Activated naive CD4-positive, alpha-beta T cell (primary cell): ENCODE measurements at places on chromosomes 2 and 18.

DNA sequence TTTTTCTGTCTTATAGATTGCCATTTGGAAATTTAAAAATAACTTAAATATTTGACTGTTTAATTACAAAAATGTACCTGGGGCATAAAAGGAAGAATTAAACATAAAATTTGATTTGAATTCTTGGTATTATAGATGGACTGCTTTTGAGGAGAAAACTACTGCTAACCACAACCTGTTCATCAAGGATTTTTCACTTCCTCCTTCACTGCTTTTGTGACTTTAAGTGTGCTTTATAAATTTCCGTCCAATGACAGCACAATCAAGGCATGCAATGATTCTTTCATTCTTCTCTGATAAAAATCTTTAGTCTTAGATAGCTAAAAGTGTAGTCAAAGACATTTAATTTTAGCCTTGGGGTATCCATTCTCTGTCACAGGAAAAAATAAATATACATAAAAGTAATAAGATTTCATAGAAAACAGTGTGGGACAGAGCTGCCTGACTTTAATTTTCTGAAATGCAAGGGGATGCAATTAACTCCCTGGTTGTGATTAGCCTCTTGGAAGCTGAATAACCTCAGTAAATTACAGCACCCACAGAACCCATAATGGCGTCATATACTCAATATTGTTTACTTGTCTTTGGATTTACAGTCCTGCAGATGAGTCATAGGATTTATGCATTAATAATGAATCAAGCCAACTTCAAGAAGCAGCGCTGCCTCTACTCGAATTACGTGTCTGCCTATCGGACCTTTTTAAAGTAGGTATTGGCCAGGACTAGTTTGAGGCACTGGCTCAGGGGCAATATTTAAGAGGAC is 587.9 kb downstream of the NRXN1 start:
- no peak for DNase-seq

DNA sequence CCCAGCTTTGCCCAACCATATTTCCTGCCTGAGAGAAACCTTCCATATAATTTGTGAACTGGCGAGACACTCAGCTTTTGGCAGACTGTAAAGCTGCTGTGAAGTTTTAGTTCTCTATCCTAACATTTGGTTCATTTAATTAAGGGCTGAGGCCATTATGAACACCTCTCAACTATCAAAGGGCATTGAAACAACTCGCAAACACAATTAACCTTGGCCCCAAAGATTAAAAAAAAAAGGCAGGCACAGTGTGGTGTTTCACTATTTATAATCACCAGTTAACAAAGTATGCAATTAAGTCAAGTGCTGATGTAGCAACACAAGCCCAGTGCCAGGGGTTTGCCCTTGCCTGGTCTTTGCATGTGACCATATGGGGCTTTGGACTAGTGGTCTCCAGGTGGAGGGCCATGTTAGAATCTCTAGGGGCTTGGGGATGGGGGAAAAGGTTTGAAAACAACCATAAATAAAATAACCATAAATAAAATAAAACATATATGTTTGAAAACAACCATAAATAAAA is 297.6 kb upstream of the SKOR2 start:
- no peak for DNase-seq

- no peak for DNase-seq
Measured at GRCh38 chr18:75134611-75134975, 74.3 kb downstream of the PTGR3 start.

DNA sequence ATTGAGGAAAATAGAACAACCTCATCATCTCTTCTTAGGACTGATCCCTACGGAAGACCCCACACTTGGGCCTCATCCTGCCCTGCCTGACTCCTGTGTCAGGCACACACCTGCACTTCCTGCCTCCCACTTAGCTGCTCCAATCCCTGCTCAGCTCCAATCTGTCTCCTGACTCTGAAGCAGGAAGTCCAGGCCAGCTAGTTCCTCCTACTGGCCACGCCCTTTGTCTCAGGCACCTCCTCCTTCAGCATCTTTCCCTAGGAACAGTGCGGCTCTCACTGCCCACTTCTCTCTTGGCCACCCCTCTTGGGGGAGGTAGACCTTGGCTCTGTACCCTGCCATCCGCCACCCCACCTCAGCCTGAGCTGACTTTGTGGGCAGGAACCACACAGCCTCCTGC is 135.8 kb downstream of the CELF4 start:
- no peak for DNase-seq

DNA sequence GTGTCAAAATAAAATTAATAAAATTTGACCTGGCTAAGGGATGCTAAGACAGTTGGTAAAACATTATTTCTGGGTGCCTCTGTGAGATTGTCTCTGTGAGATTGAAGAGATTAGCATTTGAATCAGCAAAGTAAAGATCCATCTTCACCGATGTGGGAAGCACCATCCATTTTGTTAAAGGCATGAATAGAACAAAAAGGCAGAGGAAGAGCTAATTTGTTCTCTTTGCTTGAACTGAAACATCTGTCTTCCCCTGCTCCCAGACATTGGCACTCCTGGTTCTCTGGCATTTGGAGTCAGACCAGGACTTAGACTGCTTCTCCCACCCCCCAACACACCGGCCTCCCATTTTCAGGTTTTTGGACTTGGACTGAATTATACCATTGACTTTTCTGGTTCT is 603.8 kb upstream of the LINC00305 start:
- no peak for DNase-seq

DNA sequence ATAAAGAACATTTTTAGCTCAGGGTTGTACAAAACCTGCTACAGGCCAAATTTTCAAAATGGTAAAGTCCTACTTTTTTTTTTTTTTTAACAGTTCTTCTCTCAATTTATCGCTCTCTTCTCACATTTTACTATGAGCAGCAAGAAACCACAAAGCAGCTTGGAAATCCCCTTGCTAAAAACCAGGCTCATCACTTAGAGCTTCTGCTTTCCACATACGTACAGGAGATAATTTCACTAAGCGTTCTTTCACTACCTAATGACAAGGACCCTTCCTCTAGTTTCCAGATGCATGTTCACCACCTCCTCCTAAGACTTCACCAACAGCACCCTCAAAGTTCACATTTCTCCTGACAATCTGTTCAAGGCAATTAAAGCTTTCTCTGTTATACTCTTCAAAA is 294.9 kb upstream of the CYRIA start:
- no peak for DNase-seq

DNA sequence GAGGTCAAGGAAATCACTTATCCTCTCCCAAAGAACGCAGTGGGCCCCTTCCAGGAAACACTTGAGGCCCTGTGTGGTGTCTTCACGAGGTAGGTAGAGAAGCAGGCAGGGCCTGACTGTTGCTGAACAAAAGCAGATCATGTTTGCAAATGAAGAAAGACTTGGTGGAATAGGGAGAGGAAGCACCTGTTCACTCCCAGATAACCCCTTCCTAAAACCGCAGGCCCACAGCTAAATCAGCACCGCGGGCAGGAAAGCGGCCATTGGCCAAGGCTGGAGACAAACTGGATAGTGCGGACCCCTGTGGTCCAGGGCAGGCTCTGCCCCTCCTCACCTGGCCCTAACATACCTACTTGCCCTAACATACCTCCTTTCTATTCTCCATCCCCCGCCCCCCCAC is 64.9 kb upstream of the KLHL29 start:
- DNase-seq, result no peak

- DNase-seq, result no peak
Measured at GRCh38 chr18:20996418-20996817, 115.2 kb downstream of the ROCK1 start.

GRCh38 chr2:78908973-78909372 is 116.5 kb upstream of the REG3G start:
- no peak for DNase-seq

DNA sequence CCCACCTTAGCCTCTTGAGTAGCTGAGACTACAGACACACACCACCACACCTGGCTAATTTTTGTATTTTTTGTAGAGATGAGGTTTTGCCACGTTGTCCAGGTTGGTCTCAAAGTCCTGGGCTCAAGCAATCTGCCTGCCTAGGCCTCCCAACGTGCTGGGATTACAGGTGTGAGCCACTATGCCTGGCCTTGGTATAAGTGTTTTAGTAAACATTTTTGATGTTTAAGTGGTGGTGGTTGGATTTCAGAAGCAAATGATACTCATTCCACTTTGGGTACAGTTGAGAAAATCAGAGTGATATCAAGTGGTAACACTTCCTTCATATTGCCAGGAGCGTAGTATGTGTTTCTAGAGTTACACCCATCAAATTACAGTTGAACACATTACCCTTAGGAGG is 25.4 kb downstream of the ACADL start:
- no peak for DNase-seq
